Umbilical cord (tissue), 2 donors: ENCODE measurements at places on chromosomes 7 and 10.
A peak's percentile ranks its signal among the peaks of the same experiment; 100 is the strongest.

- DNase-seq = no peak
These were observed 23.2 kb upstream of the SLF2 start for GRCh38 chr10:100889546-100889945.

DNA sequence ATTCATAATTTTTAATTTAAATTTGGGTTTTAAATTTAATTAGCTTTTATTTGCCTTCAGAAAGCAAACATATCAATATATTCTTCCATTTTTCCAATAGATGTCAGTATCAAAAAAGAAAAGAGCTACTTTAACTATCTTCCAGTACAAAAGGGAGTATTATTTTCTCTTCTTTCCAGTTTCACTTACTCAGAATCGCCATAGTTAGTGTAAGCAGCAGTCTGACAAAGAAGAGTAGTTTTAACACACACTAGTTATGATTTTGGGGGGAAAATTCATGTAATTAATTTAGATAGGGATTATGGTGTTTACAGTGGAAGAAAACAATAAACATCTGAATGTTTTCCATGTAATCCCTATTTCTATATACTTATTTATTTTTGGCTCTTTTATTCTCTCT lies 272.6 kb upstream of the DGKB start:
- no peak for DNase-seq

- peak; percentile 43 for DNase-seq
These were observed 149.6 kb upstream of the PPP2R2D start for GRCh38 chr10:131750973-131751826.

DNA sequence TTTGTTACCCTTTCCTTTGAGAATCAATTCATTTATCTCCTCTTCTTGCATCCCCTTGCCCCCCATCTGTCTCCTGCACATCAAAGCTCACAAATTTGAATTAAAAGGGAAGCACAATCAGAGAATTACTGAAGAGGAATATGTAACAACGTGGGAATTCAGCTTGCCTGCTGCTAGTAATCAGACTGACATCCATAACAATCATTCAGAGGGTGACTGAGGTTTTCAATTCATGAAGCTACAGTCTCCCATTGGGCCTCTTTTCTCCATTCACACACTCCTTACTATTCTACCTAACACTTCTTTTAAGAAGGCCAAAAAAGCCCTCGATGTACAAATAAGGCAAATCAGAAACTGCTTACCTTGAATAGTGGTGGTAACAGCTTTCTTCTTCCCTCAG lies 24.3 kb upstream of the DNA2 start:
- no peak for DNase-seq

DNA sequence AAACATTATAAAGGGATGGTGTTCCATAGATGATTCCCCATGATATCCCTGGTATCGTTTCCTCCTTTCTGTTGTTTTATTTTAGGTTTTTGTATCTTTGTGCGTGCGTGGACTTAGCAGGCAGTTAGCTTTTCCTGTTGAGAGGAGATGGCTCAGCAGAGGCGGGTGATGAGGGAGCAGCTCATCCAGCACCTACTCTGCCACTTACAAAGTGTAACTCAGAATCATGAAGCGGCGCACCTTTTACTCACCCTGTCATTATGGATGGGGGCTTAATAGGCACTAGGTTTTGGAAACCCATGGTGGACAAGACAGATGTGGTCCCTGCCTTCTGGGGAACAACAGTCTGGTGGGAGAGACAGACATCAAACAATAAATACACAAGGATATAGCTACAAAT lies 17.1 kb downstream of the FAM241B start:
- no peak for DNase-seq

GRCh38 chr7:41491308-41491707 lies 211.6 kb downstream of the INHBA start:
- DNase-seq = peak; percentile 39

- DNase-seq = no peak
These were observed 370 bp downstream of the TMEM60 start for GRCh38 chr7:77797734-77798393.

DNA sequence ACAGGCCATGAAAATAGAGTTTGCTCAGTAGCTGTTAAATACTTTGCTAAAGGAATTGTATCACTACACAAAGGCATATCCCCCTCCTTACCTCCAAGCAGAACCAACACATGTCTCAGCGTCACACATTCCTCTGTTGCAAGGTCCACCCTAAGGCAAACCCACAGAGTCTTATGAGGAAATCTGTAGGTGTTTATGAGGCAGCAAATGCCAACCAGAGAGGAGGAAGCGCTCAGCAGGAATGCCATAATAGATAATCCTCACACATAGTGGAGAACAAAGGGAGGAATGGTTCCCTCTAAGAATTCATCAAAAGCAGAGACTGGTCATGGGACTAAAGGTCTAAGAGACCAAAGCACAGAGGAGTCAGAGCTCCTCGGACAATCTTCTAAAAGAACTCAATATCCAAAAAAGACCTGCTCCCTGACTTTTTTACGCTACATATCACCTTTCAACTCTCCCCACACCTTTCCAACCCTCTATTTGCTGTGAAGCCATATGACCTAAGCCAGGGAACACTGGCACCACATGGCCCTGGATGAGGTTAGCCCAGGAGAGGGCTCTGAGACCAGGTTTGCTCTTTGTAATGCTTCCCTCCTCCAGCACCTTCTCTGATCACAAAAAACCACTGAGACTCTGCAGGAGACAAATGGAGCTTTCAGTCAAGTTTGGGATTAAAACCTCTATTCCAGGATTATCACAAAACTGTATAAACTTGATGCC lies 7.3 kb downstream of the SLC25A13 start:
- no peak for DNase-seq

DNA sequence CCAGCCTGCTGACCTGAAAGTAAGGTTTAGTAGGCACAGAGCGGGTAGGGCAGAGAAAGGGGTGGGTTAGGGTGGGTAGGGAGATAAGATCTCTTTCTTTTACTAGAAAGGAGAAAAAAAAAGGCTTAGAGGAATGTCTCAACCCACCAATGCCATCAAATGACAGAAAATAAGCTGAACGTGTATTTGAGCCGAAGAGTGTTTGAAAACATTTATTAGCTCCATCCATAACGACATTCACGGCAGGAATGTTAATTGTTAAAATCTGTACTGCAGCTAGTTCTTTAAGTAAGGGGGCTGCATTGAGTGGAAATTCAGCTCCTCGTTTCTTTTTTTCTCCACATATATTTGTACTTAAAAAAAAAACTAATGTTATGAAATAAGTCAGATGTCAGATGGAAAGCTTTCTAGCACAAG lies 63.7 kb upstream of the ARID5B start:
- peak; percentile 44 for DNase-seq

DNA sequence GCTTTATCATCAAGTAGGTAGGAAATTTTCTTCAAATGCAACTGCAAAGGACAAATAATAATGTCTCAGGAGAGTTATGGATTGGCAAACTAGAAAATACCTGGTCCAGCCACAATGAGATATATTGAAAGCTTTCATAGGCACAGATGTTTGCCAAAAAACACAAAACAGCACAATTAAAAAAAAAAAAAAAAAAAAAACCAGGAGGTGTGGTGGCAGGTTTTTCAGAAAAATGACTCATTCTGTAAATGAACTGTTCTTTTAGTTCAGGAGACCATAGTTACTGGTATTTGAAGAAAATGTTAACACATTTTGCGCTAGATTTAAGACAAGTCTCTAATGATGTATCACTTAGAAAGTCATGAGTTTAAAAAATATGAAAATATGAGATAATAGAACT lies 55.0 kb upstream of the JCAD start:
- no peak for DNase-seq

GRCh38 chr7:31261341-31261740 lies 79.2 kb downstream of the NEUROD6 start:
- DNase-seq = no peak
